Left lobe of liver (tissue), 2 donors: ENCODE measurements at places on chromosomes 3 and 15. TPM values are rescaled to one million over a fixed set of nuclear protein-coding genes. Genes with fewer than 3 reads are reported as not detected.
A peak's percentile ranks its signal among the peaks of the same experiment; 100 is the strongest.

GRCh38 chr15:78244101-78244500 lies 9.7 kb upstream of the ACSBG1 start:
- no peak for DNase-seq

GRCh38 chr15:29593111-29593510 lies 229.2 kb downstream of the TJP1 start:
- DNase-seq: no peak

DNA sequence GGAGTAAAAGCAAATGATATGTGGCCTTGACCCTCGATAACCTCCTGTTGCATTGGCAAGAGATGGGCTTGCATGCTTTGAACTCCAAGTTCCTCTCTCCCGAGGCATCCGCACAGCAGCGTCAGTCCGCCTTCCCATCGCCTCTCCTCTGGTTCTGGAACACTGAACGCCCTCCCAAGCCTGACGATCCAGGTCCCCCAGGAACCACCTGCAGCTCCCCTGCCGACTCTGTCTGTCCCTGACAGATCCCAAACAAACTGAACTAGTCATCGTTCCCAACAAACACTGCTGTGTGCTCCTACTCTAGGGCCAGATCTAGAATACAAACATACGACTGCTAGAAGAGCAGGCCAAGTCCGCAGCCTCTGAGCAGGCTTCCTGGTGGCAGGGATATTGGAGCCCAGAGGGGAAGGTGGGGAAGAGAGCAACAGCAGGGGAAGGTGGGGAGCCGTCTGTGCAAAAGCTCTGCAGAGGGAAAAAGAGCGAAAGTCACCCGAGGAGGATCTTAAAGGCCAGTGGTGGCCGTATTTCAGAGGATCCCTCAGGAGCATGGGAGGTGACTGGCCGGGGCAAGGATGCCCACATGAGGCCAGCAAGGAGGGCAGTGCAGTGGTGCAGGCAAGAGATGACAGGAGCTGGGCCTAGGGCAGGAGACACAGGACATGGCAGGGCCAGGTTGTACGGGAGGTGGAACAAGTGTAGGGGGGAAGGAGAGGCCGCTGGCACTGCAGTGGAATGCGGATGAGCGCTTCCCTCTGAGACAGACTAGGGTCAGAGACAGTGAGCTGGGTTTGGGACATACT lies 50.8 kb downstream of the PCSK6 start:
- peak; percentile 76 for DNase-seq

DNA sequence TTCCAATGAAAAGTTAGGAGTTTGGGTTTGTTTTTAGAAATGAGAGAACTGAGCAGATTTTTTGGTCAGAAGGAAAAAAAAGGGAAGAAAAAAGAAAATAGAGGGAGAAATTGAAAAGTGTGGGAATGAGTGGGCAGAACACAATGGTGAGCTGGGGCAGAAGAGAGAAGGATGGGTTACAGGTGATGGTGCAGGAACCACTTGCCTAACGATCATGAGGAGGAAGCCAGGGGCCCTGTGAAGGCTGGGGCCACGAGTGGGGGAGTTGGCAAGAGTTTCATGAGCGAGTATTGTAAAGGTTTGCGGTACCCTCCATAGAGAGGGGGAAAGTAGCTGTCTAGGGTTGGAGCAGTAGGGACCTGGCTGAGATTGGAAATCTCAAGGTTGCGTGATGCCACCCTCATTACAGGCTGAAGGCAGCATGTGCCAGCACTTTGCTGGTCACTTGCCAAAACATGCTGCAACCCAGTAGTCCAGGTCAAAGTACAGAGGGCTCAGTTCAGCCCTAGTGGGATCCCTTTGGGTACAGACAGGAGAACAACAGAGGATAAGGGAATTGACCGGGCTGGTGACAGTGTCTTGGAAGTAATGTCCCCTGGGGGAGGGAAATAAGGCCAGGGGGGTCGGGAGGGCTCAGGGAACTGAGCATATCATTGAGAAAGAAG lies 6.6 kb downstream of the IVD start:
- DNase-seq: peak; percentile 95

DNA sequence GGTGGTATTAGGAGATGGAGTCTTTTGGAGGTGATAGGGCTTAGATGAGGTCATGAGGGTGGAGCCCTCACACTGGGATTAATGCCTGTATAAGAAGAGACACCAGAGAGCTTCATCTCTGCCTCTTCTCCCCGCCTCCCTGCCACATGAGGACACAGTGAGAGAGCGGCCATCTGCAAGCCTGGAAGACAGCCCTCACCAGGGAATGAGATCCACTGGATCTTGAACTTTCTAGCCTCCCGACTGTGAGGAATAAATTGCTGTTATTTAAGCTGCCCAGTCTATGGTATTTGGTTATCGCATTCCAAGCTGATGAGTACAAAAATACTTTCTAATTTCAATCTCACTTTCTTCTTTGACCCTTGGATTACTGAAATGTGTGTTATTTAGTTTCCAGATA lies 121.4 kb downstream of the OCA2 start:
- DNase-seq: no peak

- no peak for DNase-seq
These were observed 583.5 kb downstream of the ROBO1 start for GRCh38 chr3:79184251-79184650.

- no peak for DNase-seq
These were observed 7.6 kb downstream of the CTSH start for GRCh38 chr15:78937132-78937739.

- DNase-seq: no peak
These were observed 26.0 kb downstream of the MUC20 start for GRCh38 chr3:195746751-195747150.

DNA sequence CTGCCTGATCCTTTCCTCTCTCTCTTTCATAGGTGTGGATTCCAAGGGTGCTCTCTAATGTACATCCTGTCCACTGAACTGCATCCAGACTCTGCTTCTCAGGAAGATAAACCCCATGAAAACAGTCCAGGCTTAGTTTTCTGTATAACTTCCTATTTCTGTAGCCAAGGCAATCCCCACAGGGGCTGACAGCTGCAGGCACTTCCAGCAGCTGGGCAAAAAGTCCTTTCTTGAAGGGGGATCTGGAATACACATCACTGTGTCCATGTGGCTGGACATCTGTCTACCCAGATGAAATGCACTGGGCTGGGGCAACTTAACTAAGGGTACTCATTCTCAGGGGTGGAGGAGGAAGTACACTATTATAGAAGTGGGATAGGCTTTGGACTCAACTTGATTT lies 72.2 kb downstream of the NR1D2 start:
- DNase-seq: no peak

- no peak for DNase-seq
These were observed 82.0 kb downstream of the ZIC4 start for GRCh38 chr3:147324356-147324755.

GRCh38 chr3:34183611-34184340 lies 385.3 kb downstream of the PDCD6IP start:
- DNase-seq: no peak

GRCh38 chr3:155701882-155702465 lies 42.9 kb downstream of the PLCH1 start:
- DNase-seq: no peak

- DNase-seq: peak; percentile 15
These were observed 13.0 kb upstream of the TNK2 start for GRCh38 chr3:195921334-195921791.

- no peak for DNase-seq
These were observed 57.0 kb downstream of the PPARG start for GRCh38 chr3:12345584-12346494.

GRCh38 chr3:136802481-136802996 lies 16.4 kb upstream of the SLC35G2 start:
- DNase-seq: no peak

GRCh38 chr15:35850284-35850683 lies 304.3 kb upstream of the DPH6 start:
- no peak for DNase-seq

DNA sequence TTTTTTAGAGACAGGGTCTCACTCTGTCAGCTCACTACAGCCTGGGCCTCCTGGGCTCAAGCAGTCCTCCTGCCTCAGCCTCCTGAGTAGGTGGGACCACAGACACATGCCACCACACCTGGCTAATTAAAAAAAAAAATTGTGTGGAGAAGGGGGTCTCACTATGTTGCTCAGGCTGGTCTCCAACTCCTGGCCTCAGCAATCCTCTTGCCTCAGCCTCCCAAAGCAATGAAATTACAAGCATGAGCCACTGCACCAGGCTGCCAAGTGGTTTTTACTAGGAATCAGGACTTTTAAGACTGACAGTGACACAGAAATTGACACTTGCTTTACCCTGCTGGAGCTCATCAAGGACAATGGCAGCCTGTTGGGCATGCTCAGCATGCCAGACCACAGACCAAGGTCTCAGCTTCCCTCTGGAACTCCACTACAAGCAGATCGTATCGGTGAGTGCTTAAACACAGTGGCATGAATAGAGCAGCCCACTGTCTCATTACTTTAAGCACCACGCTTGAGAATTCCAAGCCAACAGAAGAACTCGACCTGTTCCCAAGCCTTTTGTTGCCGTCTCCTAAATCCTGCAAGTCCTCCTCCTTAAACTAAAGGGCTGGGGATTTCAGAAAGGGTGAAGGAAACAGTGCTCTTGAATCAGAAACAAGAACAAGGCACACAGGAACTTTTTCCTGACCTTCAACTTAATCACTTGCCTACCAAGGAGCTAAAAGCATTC lies 41.4 kb downstream of the EOMES start:
- no peak for DNase-seq

DNA sequence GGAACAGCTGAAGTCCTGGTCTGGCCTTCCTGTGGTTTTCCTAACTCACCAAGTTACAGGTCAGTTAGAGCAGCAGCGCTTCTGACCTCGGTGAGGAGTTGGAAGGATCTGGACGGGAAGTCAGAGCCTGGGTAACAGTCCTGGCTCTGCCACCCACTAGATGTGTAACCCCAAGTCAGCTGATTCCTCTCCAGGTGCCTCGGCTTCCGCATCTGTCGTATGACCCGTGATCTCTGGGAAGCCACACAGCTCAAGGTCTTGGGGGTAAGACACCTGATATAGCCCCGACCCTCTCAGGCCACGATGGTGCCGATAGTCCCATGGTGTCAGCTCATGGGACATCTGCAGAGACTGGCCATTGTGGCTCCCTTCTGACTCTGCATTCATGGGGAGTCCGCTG lies 8.3 kb upstream of the PIGZ start:
- no peak for DNase-seq

DNA sequence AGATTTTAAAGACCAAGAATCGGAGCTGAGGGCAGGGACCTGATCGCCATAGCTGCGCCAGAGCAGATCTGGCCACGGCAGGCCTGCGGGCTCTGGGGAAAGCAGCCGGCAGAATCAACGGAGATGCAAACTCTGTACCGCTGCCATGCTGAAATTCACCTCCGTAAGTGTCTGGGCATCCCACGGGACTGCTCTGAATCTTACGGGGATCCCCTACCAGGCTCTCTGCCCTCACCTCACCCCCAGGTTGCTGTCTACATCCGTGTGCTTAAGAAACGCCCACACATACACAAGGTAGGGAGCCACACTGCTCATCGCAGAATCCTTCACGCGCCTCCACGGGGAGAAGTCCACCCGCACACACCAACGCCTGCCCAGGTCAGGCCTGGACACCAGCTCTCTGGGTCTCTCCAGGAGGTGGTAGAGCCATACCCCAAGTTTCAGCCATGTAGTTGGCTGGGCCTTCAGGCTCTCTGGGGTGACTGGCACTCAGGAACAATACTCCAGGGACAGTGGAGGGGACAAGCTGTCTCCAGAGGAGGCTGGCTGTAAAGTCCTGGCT lies 33.5 kb downstream of the FAM174B start:
- no peak for DNase-seq

DNA sequence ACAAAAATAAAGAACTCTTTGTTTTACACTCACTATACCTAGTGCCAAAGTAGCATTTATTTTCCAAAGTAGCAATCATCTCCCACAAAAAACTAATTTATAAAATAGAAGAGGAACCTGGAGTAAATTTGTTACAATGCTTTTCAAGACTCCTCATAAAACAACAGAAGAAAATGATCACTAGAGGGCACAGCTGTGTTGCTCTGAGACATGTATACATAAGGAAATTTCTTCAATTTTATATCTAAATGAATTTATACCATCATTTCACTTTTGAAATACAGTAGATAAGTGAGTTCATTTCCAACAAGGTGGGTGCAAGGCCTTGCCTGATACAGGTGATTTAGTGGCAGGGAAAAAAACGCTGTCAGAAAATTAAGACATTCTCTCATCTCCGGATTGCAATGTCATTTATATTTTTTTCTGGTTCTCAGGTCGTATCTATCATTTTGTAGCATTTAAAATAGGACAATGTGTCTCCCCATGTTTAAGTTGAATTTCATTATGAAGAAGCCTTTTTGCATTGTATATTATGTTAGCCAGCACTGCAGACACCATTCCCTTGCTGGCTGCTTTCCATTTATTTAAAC lies 25.3 kb upstream of the ARHGEF26 start:
- DNase-seq: no peak

- no peak for DNase-seq
These were observed 69.7 kb upstream of the SETMAR start for GRCh38 chr3:4233488-4233887.

GRCh38 chr15:94346282-94346681 lies 114.9 kb downstream of the MCTP2 start:
- DNase-seq: no peak

DNA sequence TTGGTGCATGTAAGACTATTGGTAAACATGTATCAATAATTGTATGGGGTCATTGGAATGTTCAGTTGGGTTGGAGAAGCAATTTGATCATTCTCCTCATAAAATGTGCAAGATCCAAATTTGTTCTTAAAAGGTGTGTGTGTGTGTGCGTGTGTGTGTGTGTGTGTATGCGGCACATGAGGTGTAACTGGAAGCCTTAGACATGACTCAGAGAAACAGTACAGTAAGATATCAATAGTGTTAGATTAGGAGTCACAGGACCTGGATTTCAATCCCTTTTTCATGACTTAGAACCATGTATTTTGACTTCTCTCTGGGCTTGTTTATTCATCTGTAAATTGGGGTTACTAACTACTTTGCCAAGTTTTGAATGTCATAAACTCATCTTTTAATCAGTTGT lies 38.3 kb downstream of the RSRC1 start:
- DNase-seq: no peak

DNA sequence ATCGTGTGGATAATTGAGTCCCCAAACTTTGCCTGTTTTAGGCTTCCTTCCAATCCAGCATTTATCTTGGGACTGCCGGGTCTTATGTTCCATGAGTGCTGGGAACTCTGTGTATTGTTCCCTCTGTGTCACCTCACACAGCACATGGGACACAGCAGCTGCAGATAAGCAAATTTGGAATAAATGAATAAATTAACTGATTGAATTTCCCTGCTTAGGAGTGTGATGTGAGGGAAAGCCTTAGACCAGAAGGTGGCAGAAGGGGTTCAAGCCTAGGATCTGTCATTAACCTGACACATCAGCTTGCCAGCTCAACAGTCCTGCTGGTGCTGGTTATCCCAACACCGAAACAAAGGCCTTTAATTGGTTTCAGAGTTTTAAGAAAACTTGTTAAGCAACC lies 114.3 kb downstream of the OXSM start:
- no peak for DNase-seq

GRCh38 chr3:124992041-124992440 lies 57.5 kb upstream of the MUC13 start:
- DNase-seq: peak; percentile 85

CYP1A2 gene
- total RNA-seq: 120 TPM

LRRC15 gene
- not detected for total RNA-seq

SIDT1 gene
- total RNA-seq: 0.55 TPM

EOMES gene
- total RNA-seq: 0.08 TPM

CD200 gene
- 0.38 TPM for total RNA-seq

ARL14 gene
- not detected for total RNA-seq

ST8SIA2 gene
- total RNA-seq: not detected

GOLGA6D gene
- total RNA-seq: 0.45 TPM

EIF4A2 gene
- total RNA-seq: 143 TPM

HDAC11 gene
- 4.6 TPM for total RNA-seq

GPR62 gene
- not detected for total RNA-seq

SYNPR gene
- not detected for total RNA-seq

CNTN3 gene
- total RNA-seq: 5.7 TPM

WNT5A gene
- total RNA-seq: 4.3 TPM

TNNC1 gene
- total RNA-seq: 0.25 TPM

SCAMP5 gene
- total RNA-seq: 0.73 TPM
